Motor neuron (in vitro differentiated cells): ENCODE measurements at places on chromosomes 11 and 22.
A peak's percentile ranks its signal among the peaks of the same experiment; 100 is the strongest.

DNA sequence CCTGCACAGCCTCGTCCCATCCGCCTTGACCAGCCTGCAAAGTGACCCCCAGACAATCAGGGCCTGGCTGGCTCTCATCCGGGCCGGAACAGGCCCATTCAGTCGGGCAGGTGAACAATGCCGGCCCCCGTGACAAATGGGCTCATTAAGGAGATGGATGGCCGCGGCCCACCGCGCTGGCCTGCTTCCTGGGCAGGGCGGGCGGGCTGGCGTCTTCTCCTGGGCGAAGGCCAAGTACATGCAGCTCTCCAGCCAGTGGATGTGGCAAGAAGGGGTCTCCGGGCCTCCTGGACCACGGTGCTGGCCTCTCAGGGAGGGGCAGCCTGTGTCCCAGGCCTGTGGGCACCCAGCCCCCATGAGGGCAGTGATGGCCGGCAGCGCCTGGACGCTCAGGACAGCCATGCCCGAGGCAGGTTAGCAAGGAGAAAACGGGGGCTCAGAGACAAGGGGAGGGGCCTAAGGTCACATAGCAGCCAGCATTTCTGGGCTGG, 1022.8 kb downstream of the BRD1 start:
- ATAC-seq, result no peak

DNA sequence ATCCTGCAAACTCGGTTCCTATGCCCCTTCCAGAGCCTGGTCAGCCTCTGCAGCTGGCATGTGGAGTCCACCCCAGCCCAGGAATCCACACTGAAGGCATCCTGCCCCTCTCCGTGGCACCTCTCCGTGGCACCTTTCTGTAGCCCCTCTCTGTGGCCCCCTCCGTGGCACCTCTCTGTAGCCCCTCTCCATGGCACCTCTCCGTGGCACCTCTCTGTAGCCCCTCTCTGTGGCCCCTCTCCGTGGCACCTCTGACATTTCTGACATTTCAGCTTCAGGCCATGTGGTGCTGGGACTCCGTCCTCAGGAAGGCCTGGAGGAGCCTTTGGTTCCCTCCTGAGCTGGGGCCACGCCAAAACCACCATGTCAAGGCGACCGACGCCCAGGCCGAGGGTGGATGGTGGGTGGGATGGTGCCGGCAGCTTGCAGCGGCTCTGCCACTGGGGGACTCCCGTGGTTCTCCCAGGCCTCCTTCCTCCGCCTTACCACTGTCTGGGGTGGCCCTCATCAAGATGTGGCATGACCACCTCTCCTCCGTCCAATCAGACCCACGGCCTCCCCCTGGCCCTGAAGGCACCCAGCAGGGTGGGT, 1518.5 kb downstream of the BRD1 start:
- no peak for ATAC-seq

GRCh38 chr11:129273944-129274711, 82.0 kb upstream of the ARHGAP32 start:
- ATAC-seq, result no peak

DNA sequence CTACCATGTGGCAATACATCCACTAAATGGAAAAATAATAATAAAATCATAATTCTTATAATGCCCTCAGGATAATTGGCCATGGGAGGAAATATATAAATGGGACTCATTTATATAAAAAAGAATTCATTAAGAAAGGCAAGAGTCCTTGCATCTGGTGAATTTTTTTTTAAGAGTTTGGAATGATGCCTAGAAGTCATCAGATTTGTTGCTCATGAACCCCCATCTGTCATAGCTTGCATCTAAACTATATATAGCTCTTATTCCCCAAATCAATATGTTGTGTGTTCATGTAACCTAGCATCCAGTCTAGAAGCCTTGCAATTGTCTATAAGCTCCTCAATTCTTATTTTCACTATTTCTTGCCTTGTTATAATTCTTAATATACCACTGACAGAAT, 75.9 kb downstream of the CADM1 start:
- no peak for ATAC-seq

GRCh38 chr22:46417769-46418168, 82.3 kb downstream of the TRMU start:
- ATAC-seq, result no peak

GRCh38 chr11:105189581-105189980, 50.0 kb upstream of the CARD18 start:
- ATAC-seq, result no peak

- ATAC-seq, result no peak
These were observed 72.8 kb downstream of the LDLRAD3 start for GRCh38 chr11:36016709-36017108.

GRCh38 chr11:95149651-95150364, 60.2 kb downstream of the ENDOD1 start:
- ATAC-seq, result peak; percentile 42

DNA sequence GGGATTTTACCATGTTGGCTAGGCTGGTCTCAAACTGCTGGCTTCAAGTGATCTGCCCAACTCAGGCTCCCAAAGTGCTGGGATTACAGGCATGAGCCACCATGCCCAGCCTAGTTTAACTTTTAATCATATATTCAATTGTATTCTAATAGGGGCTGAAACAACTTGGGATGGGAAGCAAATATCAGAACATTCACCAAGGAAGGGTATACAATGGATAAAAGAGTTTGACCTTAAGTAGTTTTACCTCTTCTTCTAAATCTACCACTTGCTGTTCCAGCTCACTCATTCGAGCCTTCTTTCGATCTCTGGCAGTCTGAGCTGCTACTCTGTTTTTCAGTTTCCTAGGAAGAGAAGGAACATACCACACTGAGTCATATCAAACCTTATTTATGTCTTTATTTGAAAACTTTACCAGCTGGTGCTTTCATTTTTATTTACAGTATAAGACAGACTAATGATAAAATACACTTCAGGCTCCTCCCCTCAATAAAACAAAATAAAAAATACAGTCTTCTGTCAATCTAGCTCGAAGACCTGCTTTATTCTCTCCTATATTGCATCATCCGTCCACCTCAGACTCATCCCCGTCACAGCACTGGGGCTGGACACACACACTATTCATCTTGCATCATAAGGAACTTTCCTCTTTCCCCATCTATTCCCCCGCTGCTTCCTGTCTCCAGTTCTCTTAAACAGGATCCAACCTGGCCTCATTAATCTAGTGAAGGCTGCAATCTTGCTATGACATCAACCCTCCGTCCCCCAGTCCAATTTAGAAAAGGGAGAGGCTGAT, 1.4 kb downstream of the XBP1 start:
- peak; percentile 28 for ATAC-seq

- no peak for ATAC-seq
These were observed 49.6 kb upstream of the SLC35C1 start for GRCh38 chr11:45755281-45755859.

- ATAC-seq, result peak; percentile 87
These were observed 8.1 kb upstream of the DGKZ start for GRCh38 chr11:46338988-46339666.

DNA sequence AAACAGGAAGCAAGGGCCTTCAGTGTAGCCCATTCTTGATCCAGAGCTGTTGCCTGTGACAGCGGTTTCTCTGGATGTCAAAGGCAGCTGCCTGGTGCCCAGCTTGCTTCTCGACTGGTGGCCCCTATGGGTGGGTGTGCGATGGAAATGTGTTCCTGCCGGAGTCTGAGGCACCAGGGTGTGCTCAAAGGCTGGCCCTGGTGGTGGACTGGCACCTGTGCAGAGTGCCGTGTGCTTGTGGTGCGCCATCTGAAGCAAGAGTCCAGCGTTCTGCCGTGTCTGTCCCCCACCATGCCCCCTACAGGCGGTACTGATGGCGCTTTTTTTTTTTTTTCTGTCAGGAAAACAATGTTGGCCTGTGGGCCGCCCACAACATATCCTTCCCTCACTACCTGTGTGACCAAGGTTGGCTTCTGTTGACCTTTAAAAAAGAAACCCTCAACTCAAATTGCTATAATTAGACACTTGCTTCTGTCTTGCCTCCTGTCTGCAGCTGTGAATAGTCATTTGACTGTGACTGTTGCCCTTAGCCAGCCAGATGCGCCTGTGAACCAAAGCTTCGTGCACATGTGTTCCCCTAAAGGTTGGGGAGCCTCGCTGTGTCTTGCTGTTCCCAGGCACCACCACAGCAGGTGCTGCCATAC, 4.7 kb upstream of the RANBP1 start:
- ATAC-seq, result no peak

DNA sequence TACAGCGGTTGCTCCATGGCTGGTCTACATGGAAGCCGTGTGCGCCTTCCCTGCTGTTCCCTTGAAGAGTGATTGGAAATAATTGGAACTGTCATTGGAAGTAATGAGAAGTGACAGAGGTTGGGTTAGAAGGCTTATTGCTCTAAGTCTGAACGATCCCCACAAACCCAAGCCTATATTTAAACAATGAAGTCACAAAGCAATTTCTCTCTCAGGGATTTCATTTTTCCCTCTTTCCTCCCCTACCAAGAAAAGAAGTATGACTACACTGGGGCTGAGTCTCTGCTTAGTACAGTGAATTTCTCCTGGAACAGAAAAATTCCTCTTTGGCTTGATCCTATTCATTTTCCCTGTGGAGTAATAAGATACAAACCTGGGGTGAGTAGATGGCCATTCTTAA, 7.8 kb downstream of the CLMP start:
- ATAC-seq, result peak; percentile 61

DNA sequence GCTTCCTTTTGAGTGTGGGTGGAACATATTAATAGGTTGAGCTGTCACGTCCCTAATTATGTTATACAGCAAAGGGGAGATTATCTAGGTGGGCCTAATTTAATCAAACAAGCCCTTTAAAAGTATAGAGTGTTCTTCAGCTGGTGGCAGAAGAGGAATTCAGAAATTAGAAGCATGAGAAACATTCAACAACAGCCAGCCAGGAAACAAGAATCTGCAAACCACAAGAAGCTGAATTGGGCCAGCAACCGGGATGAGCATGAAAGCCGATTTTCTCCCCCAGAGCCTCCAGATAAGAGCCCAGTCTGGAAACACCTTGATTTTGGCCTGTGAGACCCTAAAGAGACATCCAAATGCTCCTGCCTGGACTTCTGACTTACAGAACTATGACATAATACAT, 105.8 kb upstream of the LDLRAD3 start:
- no peak for ATAC-seq

DNA sequence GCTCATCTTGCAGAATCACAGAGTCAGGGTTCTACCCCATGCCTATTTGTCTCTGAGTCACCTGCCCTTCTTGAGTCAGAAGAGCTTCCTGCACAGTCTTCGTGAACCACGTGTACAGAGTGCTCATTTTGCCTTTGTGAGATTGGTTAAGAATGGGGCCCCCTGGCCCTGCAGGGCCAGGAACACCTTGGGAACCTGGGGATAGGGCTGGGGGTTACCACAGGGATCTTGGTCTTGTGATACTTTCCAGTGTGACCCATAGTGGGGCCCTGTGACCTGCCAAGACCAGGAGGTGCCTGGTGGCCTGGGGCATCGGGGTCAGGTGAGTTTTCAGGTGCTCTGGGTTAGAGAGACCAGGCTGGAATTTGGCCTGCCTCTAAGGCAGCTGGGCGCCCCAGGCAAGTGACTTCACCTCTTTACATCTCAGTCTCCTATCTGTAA, 9.4 kb downstream of the TMPRSS13 start:
- ATAC-seq, result no peak

DNA sequence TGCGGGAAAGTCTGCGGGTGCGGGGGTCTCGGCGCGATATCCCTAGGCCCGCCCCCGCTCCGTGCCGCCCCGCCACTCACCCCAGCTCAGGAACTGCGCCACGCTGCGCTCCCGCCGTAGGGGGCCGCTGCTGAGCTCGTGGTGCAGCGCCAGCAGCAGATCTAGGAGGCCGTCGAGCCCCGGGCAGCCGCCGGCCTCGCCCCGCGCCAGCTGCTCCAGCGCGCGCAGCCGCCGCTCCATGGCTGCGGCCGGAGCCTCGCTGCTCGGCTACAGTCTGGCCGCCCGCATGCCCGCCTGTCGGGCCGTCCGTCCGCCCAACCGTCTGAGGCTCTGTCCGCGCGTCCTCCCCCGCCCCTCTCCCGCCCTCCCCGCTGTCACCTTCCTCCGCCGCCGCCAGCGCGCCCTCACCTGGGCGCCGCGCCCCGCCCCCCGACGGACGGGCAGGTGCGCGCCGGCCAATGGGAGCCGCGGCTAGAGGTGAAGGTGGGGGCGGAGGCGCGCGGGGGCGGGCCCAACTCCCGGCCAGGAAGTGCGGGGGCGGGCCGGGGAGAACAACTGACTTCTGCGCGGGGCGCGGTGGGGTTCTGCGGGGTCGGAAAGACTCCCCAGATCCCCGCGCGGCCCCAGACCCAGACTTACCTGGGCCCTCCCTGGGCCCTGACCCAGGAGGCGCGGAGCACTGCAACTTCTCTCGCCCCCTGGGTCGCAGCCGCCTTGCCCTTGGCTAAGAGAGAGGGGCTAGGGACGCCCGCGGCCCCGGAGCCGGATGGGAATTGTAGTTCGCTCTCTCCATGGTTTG, at the start of gene CDC42BPG:
Gene CDC42BPG (minus strand): TSS at position 324 of the 799 bp plus-strand sequence. CDS start 84 bp downstream, at position 240.
- ATAC-seq, result peak; percentile 66

DNA sequence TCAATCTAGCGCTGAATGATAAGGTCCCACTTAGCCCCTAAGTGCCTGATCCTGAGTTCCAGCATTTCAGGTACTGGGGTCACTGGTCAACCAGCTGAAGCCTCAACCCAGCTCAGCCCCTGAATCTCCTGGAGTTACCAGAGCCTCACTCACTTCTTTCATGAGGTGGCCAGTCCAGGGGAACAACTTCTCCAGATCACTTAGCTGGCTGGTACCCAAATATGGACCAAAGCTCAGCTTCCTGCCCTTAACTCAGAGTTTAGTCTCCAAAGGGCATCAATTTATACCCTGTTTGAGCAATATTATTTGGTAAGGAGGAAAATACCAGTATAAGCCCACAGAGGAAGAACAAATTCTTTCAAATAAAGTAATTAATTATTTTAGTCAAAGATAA, 105.6 kb downstream of the SLC1A2 start:
- ATAC-seq, result no peak

- peak; percentile 73 for ATAC-seq
These were observed 53.7 kb downstream of the TBC1D22A start for GRCh38 chr22:46815896-46816731.

DNA sequence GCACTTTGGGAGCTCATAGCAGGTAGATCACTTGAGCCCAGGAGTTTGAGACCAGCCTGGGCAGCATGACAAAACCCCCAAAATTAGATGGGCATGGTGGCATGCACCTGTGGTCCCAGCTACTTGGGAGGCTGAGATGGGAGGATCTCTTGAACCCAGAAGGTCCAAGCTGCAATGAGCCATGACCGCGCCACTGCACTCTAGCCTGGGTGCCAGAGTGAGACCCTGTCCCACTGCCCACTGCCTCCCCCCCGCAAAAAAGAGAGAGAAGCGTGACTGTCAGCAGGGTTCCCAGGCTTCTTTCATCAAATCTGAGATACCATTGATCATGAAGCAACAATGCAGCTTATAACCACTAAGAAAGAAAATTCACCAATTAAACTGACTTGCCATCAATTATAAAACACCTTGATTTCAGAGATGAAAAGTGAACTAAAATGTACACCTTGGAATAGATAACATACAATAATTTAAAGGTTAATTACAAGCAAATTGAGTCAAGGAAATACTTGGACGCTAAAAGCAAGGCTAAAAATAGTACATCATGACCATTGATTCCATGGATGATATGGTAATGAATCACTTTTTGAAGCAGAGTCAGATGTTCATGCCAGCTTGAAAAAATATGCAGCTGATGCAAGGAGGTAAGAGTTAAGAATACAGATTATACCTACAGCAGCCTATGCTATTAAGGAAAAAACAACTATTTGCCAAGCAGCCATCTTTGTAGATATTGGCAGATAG, 90.8 kb upstream of the ALKBH3 start:
- no peak for ATAC-seq
